T-helper 2 cell treated with Interferon-gamma antibody and Interleukin-4, amounts not matched to agents 5 μg/mL and 100 μg/mL, for 36 hours (primary cell): ENCODE measurements at places on chromosomes 16 and 17.
A peak's percentile ranks its signal among the peaks of the same experiment; 100 is the strongest.

DNA sequence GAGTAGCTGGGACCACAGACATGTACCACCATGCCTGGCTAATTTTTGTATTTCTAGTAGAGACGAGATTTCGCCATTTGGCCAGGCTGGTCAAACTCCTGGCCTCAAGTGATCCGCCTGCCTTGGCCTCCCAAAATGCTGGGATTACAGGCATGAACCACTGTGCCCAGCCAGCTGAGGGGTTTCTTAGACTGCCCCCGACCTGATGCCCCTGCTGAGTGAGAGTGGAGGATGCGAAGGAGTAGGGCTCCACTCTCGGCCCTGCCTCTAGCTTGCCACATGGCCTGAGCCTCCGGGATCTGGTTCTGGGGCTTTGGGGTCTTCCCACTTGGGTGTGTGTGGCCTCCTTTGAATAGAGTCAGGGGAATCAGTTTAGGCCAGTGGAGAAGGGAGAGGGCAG, 11.0 kb downstream of the GPR179 start:
- peaks cover 2% of the 10 kb centered on the region for H3K27me3 ChIP-seq
- H3K4me3 ChIP-seq: no peak overlapping the region
- no peaks in the 10 kb centered on the region for H3K4me1 ChIP-seq
- no peaks in the 10 kb centered on the region for H3K36me3 ChIP-seq
- no peak overlapping the region for H3K27ac ChIP-seq

DNA sequence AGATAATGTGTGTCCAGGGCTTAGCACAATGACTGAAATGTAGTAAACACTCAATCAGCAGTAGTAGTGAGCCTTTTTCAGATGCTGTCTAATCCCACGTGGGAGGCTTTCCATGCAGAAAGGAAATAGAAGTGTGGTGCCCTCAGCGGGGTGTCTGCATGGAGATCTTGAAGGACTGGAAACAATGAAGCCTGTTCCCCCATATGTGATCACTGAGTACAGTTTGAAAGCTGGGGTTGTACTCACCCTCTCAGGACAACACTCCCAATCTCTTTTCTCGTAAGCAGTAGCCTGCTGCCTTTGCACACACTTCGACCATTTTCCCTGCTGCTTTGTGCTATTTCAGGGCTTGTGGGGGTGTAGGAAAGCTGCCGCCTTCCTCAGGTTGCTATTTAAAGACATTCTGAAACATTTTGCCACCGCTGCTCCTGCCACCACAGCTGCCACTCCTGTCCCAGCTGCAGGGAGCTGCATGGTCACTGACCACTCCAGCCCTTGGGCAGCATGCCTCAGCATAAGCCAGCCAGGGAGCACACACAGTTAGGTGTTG, 40.6 kb upstream of the HAS3 start:
- no peak overlapping the region for H3K4me3 ChIP-seq
- H3K27me3 ChIP-seq: no peaks in the 10 kb centered on the region
- no peaks in the 10 kb centered on the region for H3K4me1 ChIP-seq
- no peak for DNase-seq
- H3K36me3 ChIP-seq: no peaks in the 10 kb centered on the region

GRCh38 chr16:27839419-27839818, 224.1 kb downstream of the GSG1L start:
- no peaks in the 10 kb centered on the region for H3K36me3 ChIP-seq
- H3K27ac ChIP-seq: no peak overlapping the region
- no peak for DNase-seq
- no peaks in the 10 kb centered on the region for H3K4me1 ChIP-seq

- DNase-seq: no peak
- H3K27me3 ChIP-seq: peaks cover 11% of the 10 kb centered on the region
- no peak overlapping the region for H3K27ac ChIP-seq
- H3K4me1 ChIP-seq: peaks cover 7% of the 10 kb centered on the region
Measured at GRCh38 chr17:28030386-28030785, 12.1 kb upstream of the NLK start.

DNA sequence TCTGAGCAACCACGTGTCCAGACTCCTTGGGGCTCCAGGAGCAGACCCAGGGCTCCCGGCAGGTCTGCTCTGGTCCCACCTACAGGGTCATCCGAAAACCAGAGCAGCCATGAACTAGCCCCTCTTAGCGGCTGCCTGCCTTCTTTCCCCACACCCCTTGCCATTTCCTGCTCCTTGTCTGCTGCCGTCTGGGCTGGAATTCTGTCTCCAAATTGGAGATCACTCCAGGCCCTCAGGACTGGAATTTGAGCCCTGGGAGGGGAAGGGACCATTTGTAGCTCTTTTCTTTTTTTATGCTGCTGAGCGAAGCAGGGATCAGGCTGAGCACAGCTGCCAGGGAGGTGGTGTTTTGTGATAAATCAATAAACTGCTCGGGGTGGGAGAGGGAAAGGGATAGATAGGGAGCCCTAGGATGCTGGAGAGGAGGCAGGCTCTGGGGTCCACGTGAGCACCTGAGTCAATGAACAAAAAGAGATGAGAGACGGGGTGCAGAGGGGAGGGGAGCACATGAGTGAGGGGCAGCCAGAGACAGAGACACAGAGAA, 257.5 kb downstream of the ENGASE start:
- H3K27me3 ChIP-seq: no peaks in the 10 kb centered on the region
- no peak overlapping the region for H3K27ac ChIP-seq
- H3K4me1 ChIP-seq: no peaks in the 10 kb centered on the region
- no peak overlapping the region for H3K4me3 ChIP-seq

DNA sequence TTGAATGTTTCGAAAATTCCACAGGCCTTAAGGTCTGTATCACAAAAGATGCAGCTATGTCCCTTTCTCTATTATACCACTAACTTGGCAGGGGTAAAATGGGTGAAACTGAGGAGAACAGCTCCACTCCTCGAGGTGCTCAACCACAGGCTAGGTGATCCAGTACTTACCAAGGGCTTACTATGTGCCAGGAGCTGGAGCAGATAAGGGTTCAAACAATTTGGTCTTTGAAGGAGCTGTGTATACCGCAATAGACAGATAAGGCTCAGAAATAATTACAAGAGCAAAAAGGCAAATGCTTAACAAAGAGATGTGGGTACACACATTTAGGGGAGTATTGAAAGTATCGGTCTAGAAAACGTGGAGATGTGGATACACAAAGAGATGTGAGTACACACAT, 1.5 kb downstream of the XPO6 start:
- peaks cover 21% of the 10 kb centered on the region for H3K4me1 ChIP-seq
- peaks cover 39% of the 10 kb centered on the region for H3K36me3 ChIP-seq
- peak overlapping the region; percentile 61 for H3K27ac ChIP-seq
- no peak for DNase-seq

GRCh38 chr17:14616528-14616927, 315.6 kb downstream of the HS3ST3B1 start:
- H3K4me1 ChIP-seq: no peaks in the 10 kb centered on the region

GRCh38 chr17:1475321-1475854, 17.1 kb downstream of the MYO1C start:
- peaks cover 7% of the 10 kb centered on the region for H3K36me3 ChIP-seq
- peaks cover 8% of the 10 kb centered on the region for H3K4me1 ChIP-seq
- DNase-seq: no peak
- no peak overlapping the region for H3K4me3 ChIP-seq
- no peaks in the 10 kb centered on the region for H3K27me3 ChIP-seq

DNA sequence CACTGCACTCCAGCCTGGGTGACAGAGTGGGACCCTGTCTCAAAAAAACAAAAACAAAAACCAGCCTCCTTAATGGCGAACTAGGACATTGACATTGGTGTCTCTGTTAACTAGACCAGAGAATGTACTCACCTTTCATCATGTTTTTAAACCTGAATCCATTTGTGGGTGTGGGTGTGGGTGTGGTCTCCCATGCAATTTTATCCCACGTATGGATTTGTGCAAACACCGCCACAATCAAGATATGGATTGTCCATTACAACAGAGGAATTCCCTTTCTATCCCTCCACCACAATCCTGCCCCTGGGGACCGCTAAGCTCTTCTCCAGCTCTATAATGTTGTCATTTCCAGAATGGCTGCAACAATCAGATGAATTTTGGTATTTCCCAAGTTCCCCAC, 49.9 kb downstream of the DNAH17 start:
- no peaks in the 10 kb centered on the region for H3K4me1 ChIP-seq
- H3K27ac ChIP-seq: no peak overlapping the region
- no peak overlapping the region for H3K4me3 ChIP-seq
- H3K27me3 ChIP-seq: no peaks in the 10 kb centered on the region
- H3K36me3 ChIP-seq: no peaks in the 10 kb centered on the region

DNA sequence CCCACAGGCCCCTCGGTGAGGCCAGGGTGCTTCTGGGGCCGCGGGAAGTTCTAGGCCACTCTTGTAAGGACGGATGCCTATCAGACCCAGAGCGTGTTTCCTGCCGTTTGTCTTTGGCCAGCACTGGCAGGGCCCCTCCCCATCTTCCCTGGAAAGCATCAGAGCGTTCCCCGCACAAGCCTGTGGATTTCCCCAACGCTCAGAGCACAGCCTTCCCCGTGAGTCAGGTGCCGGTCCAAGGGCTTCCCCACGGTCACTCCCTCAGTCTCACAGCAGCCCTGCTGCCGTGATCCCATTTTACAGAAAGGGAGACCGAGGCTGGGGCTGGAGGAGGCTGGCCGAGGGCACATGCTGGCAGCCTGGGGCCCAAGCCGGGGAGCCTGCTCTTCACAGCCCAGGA, 33.7 kb downstream of the CRISPLD2 start:
- no peaks in the 10 kb centered on the region for H3K4me1 ChIP-seq
- no peaks in the 10 kb centered on the region for H3K36me3 ChIP-seq
- DNase-seq: no peak
- no peak overlapping the region for H3K27ac ChIP-seq

DNA sequence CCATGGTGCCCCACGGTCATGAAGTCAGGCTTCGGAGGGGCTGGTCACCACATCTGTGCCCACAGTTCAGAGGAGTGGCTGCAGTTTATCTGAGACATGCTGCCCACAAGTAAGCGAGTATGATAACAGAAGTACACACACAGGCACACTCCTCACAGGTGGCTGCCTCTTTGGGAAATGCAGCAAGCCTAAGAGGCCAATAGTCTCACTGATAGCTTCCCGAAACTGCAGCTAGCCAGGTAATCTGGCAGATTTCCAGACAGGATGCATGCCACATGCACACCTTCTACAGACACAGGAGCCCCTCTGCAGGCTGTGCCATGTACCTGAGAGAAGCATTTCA, 12.6 kb upstream of the GFOD2 start:
- no peak for DNase-seq
- no peaks in the 10 kb centered on the region for H3K27me3 ChIP-seq
- H3K36me3 ChIP-seq: peaks cover 21% of the 10 kb centered on the region
- H3K27ac ChIP-seq: no peak overlapping the region

DNA sequence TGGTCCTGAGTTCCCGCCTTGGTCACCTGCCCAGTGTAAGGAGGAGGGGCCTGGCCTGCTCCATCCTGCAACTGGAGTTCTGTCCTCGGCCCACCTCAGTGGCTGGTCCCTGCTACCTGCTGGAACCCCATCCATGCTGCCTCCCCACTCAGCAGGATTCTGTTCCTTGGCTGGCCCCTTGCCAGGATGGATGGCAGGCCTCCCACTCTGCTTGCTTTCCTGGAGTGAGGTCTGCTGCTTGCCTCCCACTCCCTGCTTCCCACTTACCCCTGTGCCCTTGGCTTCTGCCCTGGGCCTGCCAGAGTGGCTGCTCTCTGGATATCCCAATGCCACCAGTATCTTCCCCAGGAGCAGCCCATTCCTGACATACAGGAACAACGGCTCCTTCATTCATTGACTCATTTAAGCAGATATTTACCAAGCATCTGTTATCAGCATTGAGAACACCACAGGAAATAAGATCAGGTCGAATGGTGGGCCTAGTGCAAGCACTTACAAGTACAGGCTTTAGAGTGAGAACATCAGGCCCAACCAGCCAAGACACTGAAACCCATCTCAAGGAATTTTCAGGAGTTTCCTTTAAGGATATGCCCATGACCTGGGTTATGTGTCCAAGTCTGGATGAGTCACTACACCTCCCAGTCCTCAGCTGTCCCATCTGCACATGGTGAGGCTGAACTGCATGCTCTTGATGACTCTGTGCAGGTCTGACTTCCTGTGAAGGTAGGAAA, 17.0 kb upstream of the RPRML start:
- no peaks in the 10 kb centered on the region for H3K27me3 ChIP-seq
- no peaks in the 10 kb centered on the region for H3K4me1 ChIP-seq
- no peak for DNase-seq
- no peak overlapping the region for H3K4me3 ChIP-seq

DNA sequence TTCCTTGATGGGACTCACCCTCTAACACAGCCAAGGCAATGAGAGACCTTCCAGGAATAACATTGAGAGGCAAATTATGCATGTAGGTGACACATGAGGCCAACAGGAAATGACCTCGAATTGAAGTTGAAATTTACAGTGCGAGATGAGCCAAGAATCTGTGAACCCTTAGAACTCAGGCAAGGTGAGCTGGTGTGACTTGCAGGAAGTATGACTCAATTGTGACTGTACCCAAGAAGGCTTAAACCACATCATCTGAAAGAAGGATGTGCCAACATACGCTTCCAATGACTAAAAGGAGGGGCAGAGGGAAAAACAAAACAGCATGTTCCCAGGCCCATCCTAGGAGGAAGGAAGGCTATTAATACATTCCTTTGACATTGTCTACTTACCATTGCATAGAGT, 44.8 kb downstream of the PITPNC1 start:
- DNase-seq: peak; percentile 66
- peaks cover 2% of the 10 kb centered on the region for H3K27me3 ChIP-seq
- H3K27ac ChIP-seq: peak overlapping the region; percentile 75

- peak overlapping the region; percentile 88 for H3K27ac ChIP-seq
- H3K4me1 ChIP-seq: peaks cover 37% of the 10 kb centered on the region
- peaks cover 41% of the 10 kb centered on the region for H3K36me3 ChIP-seq
- H3K4me3 ChIP-seq: peak overlapping the region; percentile 75
- H3K27me3 ChIP-seq: no peaks in the 10 kb centered on the region
Measured at GRCh38 chr17:76271669-76272540, 6.8 kb downstream of the UBALD2 start.

DNA sequence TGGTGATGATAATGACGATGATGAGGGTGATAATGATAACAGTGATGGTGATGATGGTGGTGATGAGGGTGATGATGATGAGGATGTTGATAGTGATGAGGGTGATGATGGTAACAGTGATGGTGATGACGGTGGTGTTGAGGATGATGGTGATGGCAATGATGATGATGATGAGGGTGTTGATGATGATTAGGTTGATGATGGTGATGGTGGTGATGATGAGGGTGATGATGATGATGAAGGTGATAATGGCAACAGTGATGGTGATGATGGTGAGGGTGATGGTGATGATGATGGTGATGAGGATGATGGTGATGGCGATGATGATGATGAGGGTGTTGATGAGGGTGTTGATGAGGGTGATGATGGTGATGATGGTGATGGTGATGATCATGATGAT, 93.8 kb upstream of the ZNF469 start:
- no peaks in the 10 kb centered on the region for H3K27me3 ChIP-seq
- no peaks in the 10 kb centered on the region for H3K36me3 ChIP-seq
- no peak overlapping the region for H3K4me3 ChIP-seq
- H3K4me1 ChIP-seq: no peaks in the 10 kb centered on the region
- DNase-seq: no peak
- no peak overlapping the region for H3K27ac ChIP-seq

- peaks cover 16% of the 10 kb centered on the region for H3K27me3 ChIP-seq
- DNase-seq: no peak
- peaks cover 3% of the 10 kb centered on the region for H3K36me3 ChIP-seq
- H3K27ac ChIP-seq: no peak overlapping the region
- H3K4me3 ChIP-seq: no peak overlapping the region
Measured at GRCh38 chr16:89619840-89620239, 6.4 kb downstream of the DPEP1 start.
